Aorta (tissue), 5 donors: ENCODE measurements at places on chromosomes 12 and 14. TPM values are rescaled to one million over a fixed set of nuclear protein-coding genes. Genes with fewer than 3 reads are reported as not detected.

DNA sequence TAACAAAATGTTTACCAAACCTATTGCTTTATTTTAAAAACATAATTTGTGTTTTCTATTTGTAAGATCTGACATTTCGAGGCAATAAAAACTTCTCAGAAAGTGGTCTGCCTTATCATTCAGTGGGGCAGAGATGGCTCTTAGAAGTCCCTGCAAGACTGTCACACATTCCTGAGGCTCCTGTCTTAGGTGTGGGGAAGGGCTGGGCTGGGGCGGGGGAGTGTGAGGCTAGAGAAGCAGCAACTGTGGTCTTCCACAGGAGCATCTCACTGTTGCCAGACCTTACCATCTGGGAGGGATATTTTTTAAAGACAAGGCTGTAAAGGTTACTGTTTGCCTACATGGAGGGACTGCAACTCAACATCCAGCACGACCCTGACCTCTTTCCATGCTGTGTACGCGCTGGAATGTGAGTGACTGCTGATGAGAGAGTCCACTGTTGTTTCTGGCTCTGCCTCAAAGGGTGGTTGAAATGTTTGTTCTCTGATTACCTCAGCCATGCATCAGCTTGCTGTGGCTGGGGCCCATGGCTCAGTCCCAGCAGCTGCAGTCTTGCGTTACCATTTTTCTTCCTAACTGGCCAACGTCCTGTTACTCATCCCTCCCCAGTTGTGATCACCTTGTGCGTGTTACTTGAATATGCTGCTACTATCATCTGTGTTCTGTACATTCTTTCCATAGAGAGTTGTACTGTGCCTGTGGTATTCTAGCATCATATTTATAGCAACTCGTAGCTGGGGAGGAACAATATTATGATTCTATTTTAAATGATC is 12.4 kb downstream of the ERG28 start:
- peaks cover 4% of the 10 kb centered on the region for H3K36me3 ChIP-seq
- no peak for DNase-seq
- H3K4me3 ChIP-seq: no peak overlapping the region
- H3K27ac ChIP-seq: no peak overlapping the region
- H3K27me3 ChIP-seq: no peaks in the 10 kb centered on the region
- no peaks in the 10 kb centered on the region for H3K4me1 ChIP-seq

DNA sequence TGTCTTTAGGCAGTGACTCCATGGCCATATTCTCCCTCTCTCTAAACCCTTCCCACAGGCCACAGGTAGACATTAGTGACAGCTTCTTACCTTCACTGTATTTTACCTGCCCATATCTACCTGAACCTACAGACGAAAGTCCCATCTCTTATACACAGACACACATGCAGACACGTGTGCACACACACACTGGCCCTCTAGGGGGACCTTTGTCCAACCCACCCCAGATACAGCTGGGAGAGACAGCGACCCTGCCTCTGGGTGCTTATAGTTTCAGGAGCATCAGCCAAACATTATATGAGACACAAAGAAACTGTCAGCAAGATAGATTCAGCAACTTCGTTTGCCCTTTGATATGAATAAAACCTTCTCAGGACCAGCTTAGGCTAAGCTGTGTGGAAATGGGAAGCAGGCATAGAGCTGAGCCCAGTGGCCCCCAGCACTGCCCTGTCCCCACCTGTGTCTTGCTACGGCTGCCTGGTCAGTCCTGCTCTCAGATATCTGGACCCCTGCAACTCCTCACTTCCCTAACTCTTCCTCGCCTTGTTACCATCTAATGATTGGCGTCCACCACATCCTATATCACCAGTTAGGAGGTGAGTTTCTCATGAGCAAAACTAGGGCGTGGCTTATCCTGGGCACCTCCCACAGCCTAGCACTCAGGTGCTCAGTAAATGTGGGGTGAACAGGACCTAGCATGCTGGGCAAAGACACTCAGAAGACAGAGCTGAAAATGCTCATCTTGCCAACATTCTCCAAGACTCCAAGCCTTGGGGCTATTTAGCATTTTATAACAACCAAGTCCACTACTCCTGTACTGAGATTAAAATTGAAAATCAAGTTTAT is 12.0 kb upstream of the CD9 start:
- H3K27ac ChIP-seq: peak overlapping the region; percentile 84
- no peaks in the 10 kb centered on the region for H3K27me3 ChIP-seq
- H3K4me1 ChIP-seq: peaks cover 5% of the 10 kb centered on the region
- H3K36me3 ChIP-seq: no peaks in the 10 kb centered on the region

DNA sequence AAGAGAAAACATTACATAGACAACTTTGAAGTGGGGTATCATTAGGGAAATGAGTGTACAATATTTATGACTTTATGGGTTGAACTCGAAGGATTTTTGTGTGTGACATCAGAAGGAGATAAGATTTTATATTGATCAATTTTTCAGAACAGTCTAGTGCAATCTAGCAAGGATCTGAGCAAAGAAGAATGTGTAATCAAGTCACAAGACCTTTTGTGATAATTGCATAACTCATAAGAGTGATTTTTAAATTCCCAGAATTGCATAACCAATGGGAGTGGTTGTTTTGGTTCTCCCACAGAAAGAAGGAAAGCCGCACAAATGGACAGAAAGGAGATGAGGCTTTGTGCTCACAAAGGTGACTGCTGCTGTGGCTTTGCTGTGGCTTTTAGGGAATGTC is 441.8 kb upstream of the FLRT2 start:
- H3K4me3 ChIP-seq: no peak overlapping the region
- no peaks in the 10 kb centered on the region for H3K36me3 ChIP-seq
- no peak overlapping the region for H3K27ac ChIP-seq

- H3K36me3 ChIP-seq: no peaks in the 10 kb centered on the region
- no peaks in the 10 kb centered on the region for H3K4me1 ChIP-seq
- H3K27ac ChIP-seq: no peak overlapping the region
- DNase-seq: no peak
- no peak overlapping the region for H3K4me3 ChIP-seq
These were observed 12.2 kb upstream of the BDKRB1 start for GRCh38 chr14:96243785-96244184.

- DNase-seq: peak; percentile 89
- no peaks in the 10 kb centered on the region for H3K36me3 ChIP-seq
- no peak overlapping the region for H3K4me3 ChIP-seq
- H3K27me3 ChIP-seq: no peaks in the 10 kb centered on the region
- no peaks in the 10 kb centered on the region for H3K4me1 ChIP-seq
These were observed 13.9 kb upstream of the UBC start for GRCh38 chr12:124928095-124928911.

GRCh38 chr12:25689996-25690501 is 137.0 kb upstream of the LMNTD1 start:
- H3K36me3 ChIP-seq: no peaks in the 10 kb centered on the region
- no peak overlapping the region for H3K27ac ChIP-seq
- no peak overlapping the region for H3K4me3 ChIP-seq
- no peak for DNase-seq
- H3K27me3 ChIP-seq: no peaks in the 10 kb centered on the region

GRCh38 chr12:72330301-72330700 is 58.1 kb downstream of the TRHDE start:
- no peaks in the 10 kb centered on the region for H3K4me1 ChIP-seq
- H3K27ac ChIP-seq: no peak overlapping the region

DNA sequence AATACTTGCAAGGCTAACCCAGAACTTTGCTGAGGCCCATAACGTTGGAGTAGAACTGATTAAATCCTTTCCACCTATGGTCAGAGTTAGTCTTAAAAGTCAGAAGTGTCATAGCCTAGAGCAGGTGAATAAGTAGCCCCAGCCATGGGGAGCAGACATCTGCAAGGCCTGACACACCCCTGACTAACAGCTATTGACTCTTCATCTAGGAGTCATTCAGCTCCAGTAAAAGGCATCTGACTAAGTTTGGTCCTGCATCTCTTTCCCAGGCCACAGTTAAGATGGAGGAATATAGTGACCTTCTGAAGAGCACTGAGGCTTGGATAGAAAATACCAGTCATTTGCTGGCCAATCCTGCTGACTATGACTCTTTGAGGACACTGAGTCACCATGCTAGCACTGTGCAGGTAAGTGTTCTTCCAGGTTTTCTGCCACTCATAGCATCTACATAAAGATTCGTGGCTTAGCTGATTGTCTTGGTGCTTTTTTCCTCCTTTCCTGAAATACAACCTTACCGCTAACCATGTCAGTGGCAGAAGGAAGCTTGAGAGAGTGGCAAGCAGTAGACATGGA is 212.9 kb downstream of the ESR2 start:
- H3K4me1 ChIP-seq: peaks cover 5% of the 10 kb centered on the region
- H3K36me3 ChIP-seq: peaks cover 5% of the 10 kb centered on the region
- DNase-seq: no peak
- H3K4me3 ChIP-seq: no peak overlapping the region
- H3K27me3 ChIP-seq: no peaks in the 10 kb centered on the region

GRCh38 chr14:73460691-73461127 is 2.4 kb upstream of the NUMB start:
- H3K27ac ChIP-seq: no peak overlapping the region
- H3K36me3 ChIP-seq: no peaks in the 10 kb centered on the region
- DNase-seq: no peak
- H3K4me1 ChIP-seq: no peaks in the 10 kb centered on the region
- H3K27me3 ChIP-seq: no peaks in the 10 kb centered on the region

DNA sequence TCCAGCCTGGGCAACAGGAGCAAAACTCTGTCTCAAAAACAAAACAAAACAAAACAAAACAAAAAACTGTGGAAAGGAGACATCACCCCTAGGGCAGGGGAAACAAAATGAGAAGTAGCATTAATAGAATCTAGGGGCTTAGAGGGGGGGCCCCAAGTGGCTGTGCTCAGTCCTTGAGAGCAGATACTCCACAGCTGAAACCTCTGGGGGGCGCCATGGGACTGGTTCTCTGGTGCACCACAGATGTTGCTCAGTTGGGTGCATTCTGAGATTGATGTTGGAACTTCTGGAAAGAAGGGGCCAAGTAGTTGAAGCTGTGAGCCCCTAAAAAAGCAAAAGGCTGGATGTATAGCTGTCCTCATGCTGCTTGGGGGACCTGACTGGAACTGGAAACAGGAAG is 11.8 kb upstream of the SYNE2 start:
- no peaks in the 10 kb centered on the region for H3K4me1 ChIP-seq
- DNase-seq: no peak
- H3K27ac ChIP-seq: no peak overlapping the region
- H3K4me3 ChIP-seq: no peak overlapping the region
- no peaks in the 10 kb centered on the region for H3K27me3 ChIP-seq

- no peaks in the 10 kb centered on the region for H3K27me3 ChIP-seq
- no peak overlapping the region for H3K27ac ChIP-seq
- H3K36me3 ChIP-seq: no peaks in the 10 kb centered on the region
- H3K4me1 ChIP-seq: no peaks in the 10 kb centered on the region
- no peak for DNase-seq
These were observed 337.1 kb upstream of the OR4E1 start for GRCh38 chr14:22010545-22011252.

DNA sequence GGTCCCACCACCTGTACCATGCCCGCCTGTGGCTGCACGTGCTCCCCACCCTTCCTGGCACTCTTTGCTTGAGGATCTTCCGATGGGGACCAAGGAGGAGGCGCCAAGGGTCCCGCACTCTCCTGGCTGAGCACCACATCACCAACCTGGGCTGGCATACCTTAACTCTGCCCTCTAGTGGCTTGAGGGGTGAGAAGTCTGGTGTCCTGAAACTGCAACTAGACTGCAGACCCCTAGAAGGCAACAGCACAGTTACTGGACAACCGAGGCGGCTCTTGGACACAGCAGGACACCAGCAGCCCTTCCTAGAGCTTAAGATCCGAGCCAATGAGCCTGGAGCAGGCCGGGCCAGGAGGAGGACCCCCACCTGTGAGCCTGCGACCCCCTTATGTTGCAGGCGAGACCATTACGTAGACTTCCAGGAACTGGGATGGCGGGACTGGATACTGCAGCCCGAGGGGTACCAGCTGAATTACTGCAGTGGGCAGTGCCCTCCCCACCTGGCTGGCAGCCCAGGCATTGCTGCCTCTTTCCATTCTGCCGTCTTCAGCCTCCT is 1.1 kb downstream of the INHBE start:
- no peaks in the 10 kb centered on the region for H3K4me1 ChIP-seq
- no peaks in the 10 kb centered on the region for H3K27me3 ChIP-seq
- no peak overlapping the region for H3K27ac ChIP-seq
- no peaks in the 10 kb centered on the region for H3K36me3 ChIP-seq
- peak; percentile 54 for DNase-seq

DNA sequence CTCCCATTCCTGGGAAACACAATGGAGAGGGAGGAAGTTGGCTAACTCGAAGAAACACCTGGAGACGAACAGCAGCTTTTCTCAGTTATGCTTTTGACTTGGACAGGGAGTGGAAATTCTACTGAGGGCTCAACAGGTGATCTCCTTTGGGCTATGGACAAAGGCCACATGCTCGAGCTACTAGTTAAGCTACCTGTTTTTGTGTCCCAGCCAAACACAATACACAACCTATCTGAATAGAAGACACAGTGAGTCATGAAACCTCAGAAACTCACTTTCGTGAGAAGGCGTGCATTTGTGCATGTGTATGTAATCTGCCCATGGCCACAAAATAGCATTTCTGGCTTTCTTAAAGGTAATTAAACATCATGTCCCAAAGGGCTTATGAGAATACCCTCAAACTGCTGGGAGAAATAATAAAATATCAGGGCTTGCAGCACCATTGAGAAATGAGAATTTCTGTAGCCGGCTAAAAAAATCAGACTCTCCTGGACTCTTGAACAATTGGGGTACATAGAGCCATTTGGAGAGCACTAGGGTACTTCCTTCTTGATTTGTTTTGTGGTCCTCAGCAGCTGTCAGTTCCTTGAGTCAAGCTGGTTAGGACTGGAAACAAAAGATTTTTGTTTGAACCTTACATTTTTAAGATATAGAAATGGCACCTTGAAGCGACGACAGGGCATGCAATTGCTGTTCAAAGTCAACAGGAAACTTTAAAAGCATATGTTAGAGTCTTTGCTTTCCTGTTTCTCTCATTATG is 85.5 kb upstream of the PTHLH start:
- no peaks in the 10 kb centered on the region for H3K36me3 ChIP-seq
- no peaks in the 10 kb centered on the region for H3K4me1 ChIP-seq
- H3K27ac ChIP-seq: no peak overlapping the region
- no peak for DNase-seq
- H3K4me3 ChIP-seq: no peak overlapping the region

DNA sequence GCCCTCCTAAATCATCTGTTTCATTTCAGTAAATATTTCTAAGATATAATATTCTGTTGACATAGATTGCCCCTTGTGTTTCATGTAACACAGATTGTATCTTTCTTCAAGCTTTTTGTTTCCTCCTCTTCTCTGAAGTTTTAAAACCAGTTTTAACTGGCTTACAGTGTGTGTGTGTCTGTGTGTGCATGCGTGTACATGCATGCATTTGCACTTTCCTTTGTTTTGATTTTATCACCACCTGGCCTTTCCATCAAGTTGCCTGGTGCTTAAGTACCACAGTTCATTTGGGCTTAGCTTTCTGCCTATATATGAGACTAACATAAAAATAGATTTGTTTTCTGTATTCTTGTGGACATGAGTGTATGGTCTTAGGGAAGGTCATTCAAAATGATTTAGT is 31.9 kb downstream of the ETNK1 start:
- no peak overlapping the region for H3K27ac ChIP-seq
- H3K27me3 ChIP-seq: no peaks in the 10 kb centered on the region
- no peaks in the 10 kb centered on the region for H3K36me3 ChIP-seq
- no peak for DNase-seq

APOF gene
- total RNA-seq: not detected

ABCC9 gene
- 157 TPM for total RNA-seq
